Renal cortex interstitium (tissue), 15 donors: ENCODE measurements at places on chromosomes 12 and 14. TPM values are rescaled to one million over a fixed set of nuclear protein-coding genes. Genes with fewer than 3 reads are reported as not detected.
A peak's percentile ranks its signal among the peaks of the same experiment; 100 is the strongest.

- DNase-seq: no peak
Measured at GRCh38 chr12:8828257-8829124, 6.1 kb downstream of the A2ML1 start.

GRCh38 chr12:66243911-66244310, 54.9 kb downstream of the IRAK3 start:
- no peak for DNase-seq

GRCh38 chr14:101471723-101472517, 89.4 kb upstream of the DIO3 start:
- DNase-seq: no peak

DNA sequence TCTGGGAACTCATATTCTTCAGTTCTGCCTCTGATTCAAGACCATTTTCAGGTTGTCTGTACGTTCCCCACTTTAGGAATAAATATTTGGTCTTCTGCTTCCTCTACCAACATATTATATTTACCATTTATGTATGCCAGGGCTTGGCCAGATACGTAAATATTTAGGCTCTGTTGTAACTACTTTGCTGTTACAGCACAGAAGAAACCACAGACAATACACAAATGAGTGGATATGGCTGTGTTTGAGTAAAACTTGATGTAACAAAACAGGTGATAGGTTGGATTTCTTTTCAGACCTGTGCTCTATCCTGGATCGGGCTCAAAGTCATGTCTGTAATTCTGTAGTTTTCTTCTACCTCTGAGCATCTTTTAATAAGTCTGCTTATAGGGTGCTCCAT, 37.5 kb downstream of the RAP1B start:
- DNase-seq: no peak

GRCh38 chr14:80780500-80780899, 161.0 kb downstream of the CEP128 start:
- no peak for DNase-seq

GRCh38 chr12:65308006-65308405, 29.5 kb downstream of the MSRB3 start:
- DNase-seq: no peak

DNA sequence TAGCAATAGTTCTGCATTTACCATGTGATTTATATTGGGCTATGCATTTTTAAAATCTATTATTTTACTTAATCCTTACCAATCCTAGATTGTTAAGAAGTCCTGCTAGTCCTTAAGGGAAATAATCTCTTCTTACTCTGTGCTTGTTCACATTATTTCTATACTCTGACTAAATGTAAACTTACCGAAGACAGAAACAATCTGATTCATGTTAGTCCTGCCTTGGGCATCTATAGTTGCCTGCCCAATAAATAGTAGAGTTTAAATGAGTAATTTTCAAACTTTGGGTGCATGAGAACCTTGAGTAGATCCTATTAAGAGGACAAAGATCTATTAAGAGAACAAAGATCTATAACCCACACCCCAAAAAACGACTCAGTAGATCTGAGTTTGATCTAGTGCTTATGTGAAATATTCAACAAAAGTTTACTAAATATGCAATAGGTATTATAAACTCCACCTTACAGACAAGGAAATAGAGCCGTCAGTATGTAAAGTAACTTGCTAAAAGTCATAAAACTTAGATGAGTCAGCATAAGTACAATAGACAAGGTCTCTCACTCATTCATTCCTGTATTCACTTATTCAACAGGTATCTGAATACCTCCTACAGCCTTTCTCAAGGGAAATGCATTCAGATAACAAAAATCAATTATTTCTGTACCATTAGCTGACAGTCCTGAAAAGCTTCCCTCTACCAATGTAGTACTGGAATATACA, 127.6 kb downstream of the PAWR start:
- no peak for DNase-seq

GRCh38 chr14:25049568-25050268, at the start of gene STXBP6:
Gene STXBP6, minus strand, starts transcription at chr14:25050147. Its CDS starts 75,329 bp downstream, at chr14:24974818.
- peak; percentile 49 for DNase-seq

DNA sequence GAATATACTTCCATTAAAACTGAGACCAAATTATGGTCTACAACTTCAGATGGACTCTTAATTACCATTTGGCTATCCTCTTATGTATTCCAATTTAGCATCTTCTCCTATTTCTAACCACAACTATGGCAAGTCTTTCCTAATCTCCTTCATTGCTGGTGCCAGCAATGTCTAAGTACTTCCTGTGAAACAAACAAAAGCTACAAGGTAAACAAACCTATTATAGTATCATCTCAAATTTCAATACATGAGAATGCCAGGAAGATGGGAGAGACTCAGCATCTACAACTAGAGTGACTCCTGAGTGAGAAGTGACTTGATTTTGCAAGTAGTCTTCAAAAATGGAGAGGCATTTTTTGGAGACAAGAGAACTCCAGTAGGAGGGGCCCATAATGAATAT, 202.9 kb upstream of the ATXN7L3B start:
- no peak for DNase-seq

- no peak for DNase-seq
Measured at GRCh38 chr14:106037380-106037779, 511.0 kb downstream of the TMEM121 start.

DNA sequence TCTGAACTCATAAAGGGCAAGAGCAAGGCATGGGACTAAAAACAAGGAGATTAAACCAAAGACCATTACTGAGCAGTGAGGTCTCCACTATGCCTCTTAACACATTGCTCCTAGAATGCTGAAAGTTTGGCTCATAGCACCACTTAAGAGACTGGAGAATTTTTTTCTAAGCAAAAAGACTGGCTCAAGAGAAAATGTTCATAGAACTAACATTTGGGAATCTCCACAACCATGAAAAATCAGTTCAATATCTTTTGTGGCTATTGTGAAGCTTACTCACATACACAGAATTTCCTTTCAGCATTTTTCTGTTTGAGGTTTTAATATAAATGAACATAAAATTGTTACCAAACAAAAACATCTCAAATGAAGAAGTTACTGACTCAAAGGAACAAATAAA, 255.8 kb downstream of the CCDC91 start:
- no peak for DNase-seq

- DNase-seq: no peak
Measured at GRCh38 chr14:90581745-90582144, 184.9 kb downstream of the CALM1 start.

DNA sequence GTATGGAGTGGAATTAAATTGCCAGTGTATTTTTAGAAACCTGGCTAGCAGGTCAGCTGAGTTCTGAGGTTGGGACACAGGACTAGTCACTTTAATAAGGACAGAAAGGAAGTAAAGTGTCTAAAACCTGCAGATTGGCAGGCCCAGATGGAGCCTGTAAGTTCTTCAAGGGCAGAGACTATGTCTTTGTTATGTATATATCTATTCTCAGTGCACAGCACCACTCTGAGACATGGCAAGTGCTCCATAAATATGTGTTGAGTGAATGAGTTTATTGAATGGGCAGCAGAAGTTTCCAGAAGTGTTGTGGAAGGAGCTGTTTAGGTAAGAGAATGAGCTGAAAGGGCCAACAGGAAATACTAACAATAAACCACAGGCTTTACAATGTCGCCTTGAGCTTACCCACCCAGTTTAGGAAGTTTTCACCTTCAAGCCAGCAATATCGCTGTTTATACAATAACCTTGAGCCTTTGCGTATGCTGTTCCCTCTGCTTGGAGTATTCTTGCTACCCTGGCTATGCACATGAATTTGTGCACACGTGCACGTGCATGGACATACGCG, 109.5 kb upstream of the TMPO start:
- no peak for DNase-seq

GRCh38 chr12:121748571-121749265, 36.2 kb downstream of the TMEM120B start:
- no peak for DNase-seq

- peak; percentile 83 for DNase-seq
Measured at GRCh38 chr12:113222730-113223531, 1.7 kb downstream of the TPCN1 start.

GRCh38 chr12:52267266-52267665, 7.2 kb upstream of the KRT86 start:
- no peak for DNase-seq

- no peak for DNase-seq
Measured at GRCh38 chr12:39906237-39906636, 199.6 kb downstream of the SLC2A13 start.

GRCh38 chr12:27952510-27952909, 20.0 kb downstream of the PTHLH start:
- no peak for DNase-seq

DNA sequence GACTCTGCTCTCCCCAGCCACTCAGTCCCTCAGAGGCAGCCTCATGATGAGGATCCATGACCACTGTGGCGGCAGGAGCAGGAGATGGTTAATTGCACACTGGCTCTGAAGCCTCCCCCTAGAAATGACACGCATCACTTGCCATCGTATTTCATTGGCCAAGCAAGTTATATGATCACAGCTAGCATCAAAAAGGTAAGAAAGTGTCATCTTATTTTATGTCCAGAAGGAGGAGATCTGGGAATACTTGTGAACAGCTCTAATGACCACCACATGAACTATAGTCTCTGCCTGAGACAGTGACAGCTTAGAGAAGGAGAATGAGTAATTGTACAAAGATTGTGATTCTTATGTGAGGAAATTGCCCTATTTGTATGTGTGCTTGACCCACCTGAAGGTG, 363.4 kb downstream of the NUAK1 start:
- peak; percentile 21 for DNase-seq

- DNase-seq: no peak
Measured at GRCh38 chr12:51357374-51358047, 11.0 kb upstream of the CELA1 start.

- DNase-seq: no peak
Measured at GRCh38 chr12:12745576-12746211, 28.5 kb downstream of the CDKN1B start.

DNA sequence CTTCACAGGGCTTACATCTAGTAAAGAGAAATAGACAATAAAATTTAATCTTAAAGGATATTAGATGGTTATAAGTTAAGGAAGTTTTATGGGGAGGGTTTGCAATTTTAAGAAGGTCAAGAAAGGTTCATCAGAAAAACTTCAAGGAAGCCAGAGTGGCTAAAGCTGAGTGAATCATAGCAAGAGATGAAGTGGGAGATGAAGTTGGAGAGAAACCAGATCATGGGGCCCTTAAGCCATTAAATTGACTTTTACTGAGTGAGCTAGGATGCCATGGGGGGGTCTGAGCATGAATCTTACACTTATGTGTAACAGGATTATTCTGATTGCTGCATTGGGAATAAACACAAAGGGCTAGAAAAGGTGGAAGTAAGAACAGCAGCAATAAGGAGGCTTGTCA, 189.2 kb downstream of the LRIG3 start:
- no peak for DNase-seq

DNA sequence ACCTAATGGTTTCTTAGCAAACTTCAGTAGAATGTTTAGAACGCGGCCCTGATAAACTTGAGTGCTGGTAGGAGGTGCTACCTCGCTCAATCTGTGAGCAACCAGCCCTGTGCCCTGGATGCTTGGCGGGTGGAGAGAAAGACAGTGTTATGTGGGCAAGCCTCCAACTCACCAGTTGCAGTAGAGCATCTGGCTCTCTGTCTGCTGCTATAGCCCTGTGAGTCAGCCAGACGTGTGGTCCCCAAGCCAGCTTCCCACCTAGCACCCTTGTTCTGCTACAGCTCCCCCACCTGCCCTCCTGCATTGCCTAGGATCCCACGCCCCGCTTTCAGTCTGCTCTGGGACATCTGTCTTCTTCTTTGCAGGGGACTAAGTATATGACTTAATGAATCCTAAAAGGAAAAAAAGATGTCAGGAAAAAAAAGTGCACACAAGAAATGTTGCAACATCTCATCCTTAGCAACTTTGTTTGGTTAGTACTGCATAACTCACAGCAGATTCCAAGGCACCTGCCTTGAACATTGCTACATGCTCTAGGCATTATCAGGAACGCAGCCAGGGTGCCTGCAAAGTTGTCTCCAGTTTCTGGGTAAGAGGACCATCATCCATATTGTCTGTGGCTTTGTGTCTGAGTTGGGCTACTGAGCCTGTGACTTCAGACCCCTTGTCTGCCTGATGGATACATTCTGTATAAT, 13.6 kb downstream of the SNRNP35 start:
- DNase-seq: no peak

DNA sequence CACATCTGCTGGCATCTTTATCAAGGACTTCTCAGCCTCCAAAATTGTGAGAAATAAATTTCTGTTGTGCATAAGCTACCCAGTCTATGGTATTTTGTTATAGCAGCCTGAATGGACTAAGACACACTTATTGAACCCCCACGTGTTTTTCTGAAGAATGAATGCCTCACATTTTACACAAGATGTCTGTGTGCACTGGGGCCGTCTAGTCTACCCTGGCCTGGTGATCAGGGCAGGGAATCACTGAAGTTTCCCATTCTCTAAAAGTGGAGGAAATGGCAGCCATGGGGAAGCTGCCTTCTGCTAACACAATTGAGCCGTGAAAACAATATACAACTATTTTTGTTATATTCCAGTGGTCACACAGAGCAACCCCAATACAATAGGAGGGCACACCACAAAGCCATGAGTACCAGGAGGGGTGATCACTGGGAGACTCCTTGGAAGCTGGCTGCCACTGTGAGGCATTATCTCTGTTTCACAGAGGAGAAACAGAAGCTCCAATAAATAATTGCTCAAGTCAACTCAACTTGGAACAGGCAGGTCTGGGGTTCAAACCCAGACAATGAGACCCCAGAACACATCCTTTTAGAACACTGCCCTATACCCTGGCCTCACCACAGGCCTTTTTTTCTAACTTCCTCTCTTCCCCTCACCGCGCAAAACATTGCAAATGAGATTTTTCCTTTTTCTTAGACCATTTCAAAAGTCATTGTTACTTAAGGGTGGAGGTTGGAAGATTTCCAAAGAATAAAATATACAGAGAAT, 18.3 kb upstream of the LTA4H start:
- DNase-seq: no peak

DNA sequence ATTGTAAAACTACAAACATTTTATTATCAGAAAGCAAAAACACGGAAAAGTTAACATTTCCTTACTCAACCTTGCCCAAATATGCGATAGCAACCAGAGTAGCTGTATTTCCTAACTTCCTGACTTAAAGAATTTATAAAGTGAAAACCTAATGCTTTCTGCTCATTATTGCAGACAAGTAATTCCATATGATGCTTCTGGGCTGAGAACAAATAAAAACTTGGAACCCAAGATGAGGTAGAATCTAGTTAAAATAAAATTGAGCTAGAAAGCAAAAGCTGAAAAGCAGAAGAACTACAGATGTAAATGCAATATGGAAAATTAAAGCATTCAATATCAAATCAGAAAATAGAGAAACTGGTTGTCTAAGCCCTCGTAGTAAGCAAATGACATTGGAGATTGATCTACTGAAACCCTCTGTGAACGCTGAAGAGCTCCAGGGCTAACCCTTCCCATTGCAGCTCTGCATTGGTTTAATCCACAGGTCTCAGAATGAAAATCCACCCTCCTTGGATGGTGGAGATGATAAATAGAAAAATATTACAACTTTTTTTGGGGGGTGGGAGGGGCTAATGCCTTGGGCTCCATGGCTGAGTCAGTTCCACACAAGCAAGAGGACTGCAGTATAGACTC, 40.7 kb downstream of the CORO1C start:
- no peak for DNase-seq

PLBD1 gene
- 40.7 TPM for polyA plus RNA-seq

NPAS3 gene
- 6.3 TPM for polyA plus RNA-seq

LRRC10 gene
- polyA plus RNA-seq: not detected

GLIPR1L2 gene
- polyA plus RNA-seq: 3.4 TPM

HHIPL1 gene
- polyA plus RNA-seq: 1.5 TPM

NGB gene
- polyA plus RNA-seq: not detected

OR6C2 gene
- polyA plus RNA-seq: not detected

YBX3 gene
- 263 TPM for polyA plus RNA-seq

RFX4 gene
- polyA plus RNA-seq: not detected

KRT73 gene
- not detected for polyA plus RNA-seq

TDRD9 gene
- 1.9 TPM for polyA plus RNA-seq

BDKRB1 gene
- polyA plus RNA-seq: 0.23 TPM

CLEC2A gene
- polyA plus RNA-seq: not detected
